ENCODE measurements at places on chromosomes 2 and 18.

DNA sequence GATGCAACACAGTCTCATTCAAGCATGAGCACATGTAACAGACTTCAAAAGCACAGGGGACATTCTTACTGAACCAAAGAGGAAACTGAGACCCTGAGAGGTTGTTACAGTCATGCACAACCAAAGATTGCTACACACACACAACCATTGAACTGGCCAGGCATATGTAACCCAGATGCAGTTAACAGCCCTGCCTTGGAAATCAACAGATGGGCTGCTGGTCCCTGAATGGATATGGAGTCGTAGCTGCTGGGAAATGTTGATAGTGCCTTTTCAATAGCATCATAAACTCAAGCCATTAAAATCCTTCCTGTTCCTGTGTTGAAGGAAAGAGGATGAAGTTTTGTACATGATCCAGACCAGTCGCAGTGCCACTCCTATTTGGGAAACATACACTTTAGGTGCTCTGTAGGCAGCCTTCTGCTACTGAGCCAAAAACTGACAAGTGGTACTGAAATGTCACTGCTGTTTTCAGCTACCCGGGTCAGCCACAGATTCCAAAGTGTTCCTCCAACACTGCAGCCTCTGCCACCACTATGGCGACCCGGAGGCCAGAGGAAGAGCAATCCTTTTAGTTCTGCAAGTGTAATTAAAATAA, 143.9 kb downstream of the CCBE1 start:
- no peak for DNase-seq

- DNase-seq: no peak
Observed at GRCh38 chr2:8094526-8094925, 587.3 kb upstream of the ID2 start.

GRCh38 chr2:10371441-10372196, 68.9 kb downstream of the HPCAL1 start:
- DNase-seq: no peak

DNA sequence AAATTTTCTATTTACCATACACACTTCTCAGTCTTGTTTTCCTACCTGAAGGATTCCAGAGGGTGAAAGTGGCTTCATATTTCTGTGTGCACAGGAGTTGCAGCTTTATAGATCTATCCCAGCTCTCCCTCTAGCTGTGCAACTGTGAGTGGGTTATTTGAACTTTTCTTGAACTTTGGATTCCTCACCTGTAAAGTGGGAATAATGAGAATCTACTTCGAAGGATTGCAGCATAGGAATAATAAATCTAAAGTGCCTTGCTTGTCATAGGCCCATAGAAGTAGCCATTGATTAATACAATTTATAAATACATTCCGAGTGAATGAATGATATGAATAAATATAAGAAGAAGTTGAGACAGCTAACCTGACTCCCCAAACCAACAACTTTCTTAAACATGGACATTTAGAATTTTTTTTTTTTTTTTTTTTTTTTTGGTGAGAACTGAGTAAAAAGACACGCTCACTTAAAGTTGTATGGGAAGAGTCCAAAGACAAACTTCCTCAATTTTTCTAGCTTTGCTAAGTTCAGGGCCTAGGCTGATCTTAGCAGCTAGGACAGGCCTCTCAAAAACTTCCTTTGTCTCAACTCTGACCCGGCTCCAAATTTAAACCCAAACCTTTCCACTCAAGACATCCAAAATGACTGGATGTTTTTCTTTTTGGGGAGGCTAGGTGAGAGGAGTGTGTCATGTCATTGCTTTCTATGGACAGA, 203.3 kb upstream of the FBXO11 start:
- no peak for DNase-seq

DNA sequence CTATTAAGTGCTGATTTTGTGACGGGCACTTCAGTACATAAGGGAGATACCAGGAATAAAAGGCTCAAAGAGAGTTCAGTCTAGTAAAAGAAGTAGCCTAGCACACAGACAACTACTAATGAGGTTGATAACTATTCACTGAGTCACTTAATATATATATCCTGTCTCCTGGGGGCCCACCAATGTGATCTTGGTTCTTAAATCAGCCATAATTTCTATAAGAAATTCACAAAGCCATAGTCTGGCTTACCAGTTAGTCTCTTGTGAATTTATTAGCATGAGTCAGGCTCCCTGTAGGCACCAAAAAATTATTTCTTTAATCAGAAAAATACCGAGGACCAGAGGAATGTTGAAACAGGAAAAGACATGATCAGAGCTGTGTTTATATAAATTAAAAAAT, 10.4 kb downstream of the KCNE4 start:
- no peak for DNase-seq

DNA sequence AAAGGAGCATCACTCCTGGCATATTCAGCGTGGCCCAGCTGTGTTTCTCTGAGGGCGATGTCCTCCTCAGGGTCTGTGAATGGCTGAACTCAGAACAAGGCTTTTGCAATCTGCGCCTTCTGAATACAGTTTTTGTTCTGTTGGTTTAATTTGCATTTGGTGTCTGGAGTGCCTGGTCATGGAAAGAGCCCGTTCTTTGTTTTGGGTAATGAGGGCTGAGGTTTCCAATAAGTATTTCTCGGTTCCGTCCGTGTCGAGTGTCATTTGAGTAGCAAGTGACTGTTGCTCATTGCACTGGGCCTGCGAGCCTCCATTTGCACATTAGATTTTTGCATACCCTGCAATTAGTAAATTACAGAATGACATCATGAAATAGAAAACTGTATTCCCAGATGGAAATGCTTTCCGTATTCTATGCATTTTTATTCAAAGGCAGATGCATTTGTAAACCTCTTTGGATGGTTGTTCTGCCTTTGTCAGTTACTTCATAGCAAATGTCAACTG, 57.3 kb downstream of the NEDD4L start:
- no peak for DNase-seq

- no peak for DNase-seq
Observed at GRCh38 chr2:11073251-11073650, 82.0 kb upstream of the SLC66A3 start.

- no peak for DNase-seq
Observed at GRCh38 chr2:20539776-20540586, 93.1 kb downstream of the RHOB start.

GRCh38 chr2:150478200-150478974, 9.1 kb downstream of the RND3 start:
- DNase-seq: no peak

DNA sequence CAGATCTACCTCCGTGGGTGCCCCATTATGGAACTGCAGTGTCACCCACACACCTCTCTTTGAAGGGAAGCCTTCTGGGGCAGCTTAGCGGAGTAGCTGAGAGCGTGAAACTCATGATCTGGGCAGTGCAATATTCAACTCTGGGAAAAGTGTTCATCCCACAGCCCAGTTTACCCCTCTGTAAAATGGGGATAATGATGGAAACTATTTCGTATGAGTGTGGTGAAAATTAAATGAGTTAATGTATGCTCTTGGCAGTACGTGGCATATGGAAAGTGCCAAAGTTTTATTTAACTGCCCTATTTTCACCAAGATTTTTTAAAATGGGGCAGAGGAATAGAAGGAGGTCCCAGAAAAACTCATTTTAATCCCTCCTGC, 11.5 kb downstream of the EVX2 start:
- DNase-seq: no peak

GRCh38 chr2:152879275-152879674, 160.9 kb downstream of the ARL6IP6 start:
- DNase-seq: no peak

DNA sequence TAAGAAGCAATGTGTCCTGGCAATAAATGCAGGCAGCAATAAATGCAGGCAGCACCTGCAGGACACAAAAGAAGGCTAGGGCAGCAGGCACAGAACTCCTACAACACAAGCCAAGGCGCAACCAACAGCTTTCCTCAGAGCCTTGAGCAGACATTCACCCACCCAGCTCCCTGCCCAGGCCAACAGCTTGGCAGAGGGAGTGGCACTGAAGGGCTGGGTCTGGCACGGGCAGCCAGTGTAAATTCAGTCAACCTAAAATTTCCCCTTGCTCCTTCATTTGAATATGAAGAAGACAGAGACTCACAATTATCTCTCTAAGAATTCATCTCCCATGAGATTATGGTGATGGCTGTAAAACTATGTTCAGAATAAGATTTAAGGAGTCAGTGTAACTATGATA, 35.4 kb downstream of the AAK1 start:
- DNase-seq: no peak

- DNase-seq: peak; percentile 57
Observed at GRCh38 chr2:6773007-6773693, 92.6 kb downstream of the CMPK2 start.

DNA sequence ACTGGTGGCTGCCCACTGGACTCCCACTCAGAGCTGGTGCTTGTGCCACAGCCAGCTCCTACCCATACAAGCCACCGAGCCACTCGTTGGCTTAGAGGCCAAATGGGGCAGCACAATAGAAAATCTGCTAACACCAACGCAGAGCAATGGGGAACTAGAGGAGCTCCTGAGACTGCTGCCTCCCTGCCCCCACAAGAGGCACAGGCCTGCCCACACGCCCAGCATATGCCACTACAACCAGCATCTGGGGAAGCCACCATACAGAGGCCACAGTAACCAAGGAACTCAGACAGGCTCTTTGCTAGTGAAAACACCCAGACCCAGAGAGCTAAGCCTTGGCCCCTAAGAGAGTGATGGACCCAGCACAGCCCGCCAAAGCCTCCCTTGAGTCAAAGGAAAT, 231.2 kb upstream of the RAB6C start:
- DNase-seq: no peak

- DNase-seq: peak; percentile 63
Observed at GRCh38 chr2:105873721-105874120, 129.0 kb downstream of the NCK2 start.

GRCh38 chr18:41153871-41154270, 801.2 kb upstream of the PIK3C3 start:
- DNase-seq: no peak

GRCh38 chr18:67896451-67896850, 379.9 kb upstream of the DSEL start:
- no peak for DNase-seq

GRCh38 chr2:239279508-239280295, 121.1 kb downstream of the HDAC4 start:
- no peak for DNase-seq

GRCh38 chr2:197256021-197256420, 54.6 kb downstream of the ANKRD44 start:
- no peak for DNase-seq

DNA sequence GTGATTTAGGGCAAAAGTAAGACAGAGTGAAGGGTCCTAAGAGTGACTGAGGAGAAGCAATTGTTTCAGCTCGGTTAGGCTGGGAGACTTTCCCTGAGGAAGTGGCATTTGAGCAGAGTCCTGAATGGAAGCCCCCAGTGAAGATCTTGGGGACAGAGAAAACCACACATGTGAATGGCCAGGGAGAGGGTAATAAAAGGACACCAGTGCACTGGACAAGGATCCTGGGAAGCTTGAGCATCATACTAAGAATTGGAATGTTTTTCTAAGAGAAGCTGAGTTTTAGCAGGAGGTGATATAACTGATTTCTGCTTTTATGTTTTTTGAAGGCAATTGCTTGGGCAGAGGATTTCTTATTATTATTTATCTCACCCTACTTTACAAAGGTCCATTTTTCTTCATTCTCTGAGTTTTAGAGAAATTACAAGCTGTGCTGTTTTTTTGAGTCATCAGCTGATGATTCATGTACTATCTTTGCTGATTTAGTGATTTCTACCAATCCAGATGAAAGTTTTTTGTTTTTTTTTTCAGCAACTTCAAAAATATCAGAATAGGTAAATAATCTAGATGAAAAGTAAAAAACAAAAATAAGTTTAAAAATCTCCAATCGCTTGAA, 43.5 kb downstream of the MFSD6 start:
- no peak for DNase-seq

- no peak for DNase-seq
Observed at GRCh38 chr2:72293620-72294019, 146.0 kb upstream of the CYP26B1 start.

GRCh38 chr2:184689638-184690037, 91.3 kb downstream of the ZNF804A start:
- no peak for DNase-seq

DNA sequence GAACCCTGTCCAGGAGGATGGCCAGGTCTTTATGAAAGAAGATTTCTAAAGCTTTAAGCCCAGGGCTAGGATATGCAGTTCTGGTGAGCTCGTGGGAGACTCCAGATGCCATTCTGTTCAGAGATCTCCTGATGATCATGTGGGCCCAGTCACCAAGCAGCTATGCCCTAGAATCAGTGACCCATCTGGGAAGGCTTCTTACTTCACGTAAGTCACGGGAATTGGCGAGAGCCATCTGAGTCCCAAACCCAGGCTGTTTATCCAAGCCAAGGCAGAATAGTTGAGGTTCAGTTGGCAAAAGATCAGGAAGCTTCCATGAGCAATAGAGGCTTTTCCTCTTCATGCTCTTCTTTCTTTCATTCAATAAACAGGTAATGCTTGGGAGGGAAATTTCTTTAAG, 23.9 kb downstream of the ANTXR1 start:
- no peak for DNase-seq

- DNase-seq: no peak
Observed at GRCh38 chr18:39846265-39846664, 2108.8 kb upstream of the PIK3C3 start.

- DNase-seq: no peak
Observed at GRCh38 chr2:15732341-15733077, 140.8 kb downstream of the DDX1 start.

- DNase-seq: no peak
Observed at GRCh38 chr2:219637842-219638185, 10.4 kb downstream of the SLC4A3 start.

- no peak for DNase-seq
Observed at GRCh38 chr18:13124411-13124810, 94.1 kb upstream of the LDLRAD4 start.

GRCh38 chr2:46909771-46910419, 5.7 kb downstream of the MCFD2 start:
- no peak for DNase-seq

DNA sequence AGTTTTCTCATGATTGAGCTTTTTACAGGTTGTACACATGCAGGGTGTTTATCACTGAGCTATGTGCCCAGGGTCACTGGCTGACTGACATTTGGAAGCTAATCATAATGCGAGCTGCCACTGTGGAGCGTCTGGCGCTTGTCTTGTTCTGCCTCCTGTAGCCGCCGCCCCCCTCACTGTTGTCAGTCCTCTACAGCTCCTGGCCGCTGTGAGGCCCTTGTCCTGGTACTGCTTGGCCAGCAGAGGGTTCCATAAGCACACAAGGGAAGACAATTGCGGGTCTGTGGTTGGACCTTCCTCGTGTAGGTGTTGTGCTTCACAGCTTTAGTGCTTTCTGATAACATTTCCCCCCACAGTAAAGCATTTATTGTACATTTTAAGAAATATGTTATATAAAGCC, 105.6 kb upstream of the LDLRAD4 start:
- DNase-seq: no peak

DNA sequence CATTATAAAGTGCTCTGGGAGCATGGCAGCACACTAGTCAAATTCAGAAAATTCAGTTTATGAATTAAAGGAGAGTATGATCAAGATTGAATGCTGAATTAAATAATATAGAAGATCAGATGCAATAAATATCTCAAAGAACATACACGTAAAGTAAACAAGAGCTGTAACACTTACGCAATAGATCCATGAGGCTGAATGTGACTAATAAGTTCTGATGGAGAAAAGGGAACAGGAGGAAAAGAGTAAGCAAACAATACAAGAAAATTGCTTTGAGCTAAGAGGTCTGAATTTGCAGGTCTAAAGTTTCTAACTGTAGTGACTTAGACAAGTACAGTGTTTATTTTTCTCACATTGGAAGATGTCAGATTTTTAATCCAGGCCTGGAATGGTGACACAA, 646.7 kb upstream of the ZNF804A start:
- DNase-seq: no peak
